ENCODE measurements at places on chromosomes 2 and 18.

DNA sequence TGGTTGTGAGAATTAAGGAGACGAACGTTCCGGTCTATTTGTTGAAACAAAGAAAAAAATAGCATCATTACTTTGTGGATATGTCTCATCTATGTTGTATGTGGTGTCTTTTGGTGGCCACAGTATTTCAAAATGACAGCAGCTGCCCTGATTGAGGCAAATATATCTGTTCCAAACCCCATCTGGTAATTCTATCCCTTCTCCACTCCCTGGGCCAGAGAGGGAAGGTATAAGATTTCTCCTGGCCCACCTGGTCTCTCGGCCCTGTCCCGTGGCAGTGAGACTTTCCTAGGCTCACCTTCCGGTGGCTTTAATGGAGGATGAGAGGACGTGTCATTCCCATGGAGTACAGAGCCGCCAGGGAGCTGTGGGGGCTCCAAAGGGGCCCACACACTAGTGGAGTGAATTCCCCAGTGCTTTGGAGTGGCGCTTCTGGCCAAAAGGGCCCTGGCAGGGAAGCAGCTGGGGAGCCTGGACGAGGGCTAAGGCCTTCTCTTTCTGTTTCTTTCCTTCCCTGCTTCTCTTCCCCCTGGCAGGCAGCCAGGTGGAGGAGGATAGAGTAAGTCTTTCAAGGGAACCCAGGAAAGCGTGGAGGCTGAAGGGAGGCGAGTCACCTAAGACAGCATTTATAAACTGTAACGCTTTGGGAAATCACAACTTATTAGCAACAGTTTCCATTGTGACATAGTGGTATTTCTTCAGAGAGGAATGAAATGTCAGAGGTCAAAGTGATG, 5.6 kb downstream of the FOSL2 start:
- no peak for DNase-seq

DNA sequence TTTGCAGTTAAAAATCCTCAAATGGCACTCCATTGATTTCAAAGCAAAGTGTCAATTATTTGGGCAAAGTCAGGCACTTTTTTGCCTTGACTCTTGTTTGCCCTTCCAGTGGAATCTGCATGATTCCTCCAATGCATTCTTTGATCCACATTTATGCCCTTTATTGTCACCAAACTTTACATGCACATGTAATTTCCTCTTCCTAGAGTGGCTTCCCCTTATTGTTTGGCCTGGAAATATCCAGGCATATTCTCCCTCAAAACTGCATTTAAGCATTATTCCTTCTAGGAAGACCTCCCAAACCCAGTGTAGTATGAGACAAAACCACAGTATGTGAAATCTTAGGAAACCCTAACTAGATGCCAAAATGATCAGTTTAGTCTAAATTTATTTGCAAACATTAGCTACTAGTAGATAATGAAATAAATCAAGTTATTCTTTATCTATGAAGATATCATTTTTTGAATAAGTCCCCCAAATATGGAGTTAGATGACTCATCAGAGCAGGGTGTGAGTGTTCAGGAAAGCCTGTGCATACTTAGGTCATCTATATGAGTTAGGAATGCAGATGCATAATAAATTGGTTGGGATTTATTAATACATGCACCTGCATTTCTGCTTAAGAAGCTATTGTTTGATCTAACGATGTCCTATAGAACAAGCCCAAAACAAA, 433.3 kb upstream of the TCF4 start:
- DNase-seq, result no peak

GRCh38 chr2:186907897-186908296, 58.9 kb upstream of the ZSWIM2 start:
- no peak for DNase-seq

- no peak for DNase-seq
Measured at GRCh38 chr2:54944724-54945326, 105.4 kb downstream of the RTN4 start.

GRCh38 chr2:174606336-174606735, 8.7 kb upstream of the WIPF1 start:
- peak; percentile 82 for DNase-seq

GRCh38 chr2:47636176-47636575, 146.8 kb upstream of the MSH6 start:
- DNase-seq, result no peak

DNA sequence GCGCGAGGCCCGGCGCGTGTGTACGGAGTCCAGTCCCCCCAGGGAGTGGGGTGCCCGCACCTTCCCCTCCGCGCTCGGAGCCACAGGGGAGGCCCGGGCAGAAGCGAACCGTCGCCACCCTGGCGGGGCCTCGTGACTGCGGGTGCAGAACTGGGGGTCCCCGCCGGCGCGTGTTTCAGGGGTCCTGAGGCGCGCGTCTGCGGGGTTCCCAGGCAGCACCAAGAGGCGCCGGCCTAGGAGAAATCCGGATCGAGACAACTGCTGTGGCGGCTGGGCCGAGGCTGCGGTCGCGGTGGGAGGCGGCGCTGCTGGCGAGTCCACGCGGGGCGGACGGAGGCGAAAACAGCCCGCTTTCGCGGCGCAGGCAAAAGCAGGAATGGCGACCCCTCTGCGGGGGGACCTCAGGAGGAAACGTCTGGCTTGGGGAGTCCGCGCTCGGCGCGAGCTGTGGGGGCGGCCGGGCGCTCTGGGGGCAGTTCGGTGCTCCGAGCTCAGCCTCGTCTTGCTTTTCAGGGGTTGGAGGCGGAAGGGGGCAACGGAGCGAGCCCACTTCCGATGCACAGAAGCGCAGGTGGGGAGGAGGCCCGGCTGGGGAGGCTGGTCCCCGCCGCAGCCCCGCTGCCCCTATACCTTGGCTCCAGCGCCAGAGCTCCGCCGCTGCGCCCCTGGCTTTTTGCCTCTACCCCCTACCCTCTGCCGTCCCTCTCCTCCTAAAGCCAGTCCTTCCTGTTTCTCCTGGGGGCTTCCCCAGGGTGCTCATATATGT, 81.5 kb upstream of the LDLRAD4 start:
- DNase-seq, result peak; percentile 28

DNA sequence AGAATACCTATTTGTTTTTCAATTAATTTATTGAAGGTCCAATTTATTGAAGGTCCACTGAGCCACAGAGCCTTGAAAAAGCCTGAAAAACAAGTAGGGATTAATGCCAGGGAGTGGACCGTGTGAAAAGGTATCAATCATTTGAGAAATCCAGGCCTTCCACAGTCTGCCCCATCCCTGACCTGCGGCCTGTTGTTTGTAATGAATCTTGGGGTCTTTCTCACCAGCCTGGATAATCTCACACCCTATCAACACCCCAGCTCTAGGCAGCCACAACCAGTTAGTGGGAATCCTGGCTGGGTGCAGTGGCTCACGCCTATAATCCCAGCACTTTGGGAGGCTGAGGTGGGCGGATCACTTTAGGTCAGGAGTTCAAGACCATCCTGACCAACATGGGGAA, 47.8 kb downstream of the TNFRSF11A start:
- no peak for DNase-seq

- no peak for DNase-seq
Measured at GRCh38 chr2:70258532-70258875, 567 bp downstream of the PCYOX1 start.

DNA sequence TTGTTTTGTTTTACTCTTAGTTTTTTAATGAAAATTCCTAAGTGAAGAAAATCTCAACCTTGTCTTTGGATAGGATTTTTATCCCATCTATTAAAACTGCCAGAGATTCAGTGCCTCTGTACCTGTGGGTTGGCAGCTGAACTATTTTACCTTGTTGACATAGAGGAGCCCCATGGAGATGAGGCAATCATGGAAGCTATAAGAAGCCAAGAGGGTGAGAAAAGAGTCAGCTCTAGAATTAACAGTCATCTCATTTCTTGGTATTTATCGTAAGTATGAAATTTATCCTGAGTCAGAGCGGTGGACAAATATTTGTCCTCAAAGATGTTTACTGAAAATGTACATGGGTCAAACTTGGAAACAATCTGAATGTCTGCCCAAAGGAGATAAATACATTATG, 35.8 kb upstream of the PGAP1 start:
- peak; percentile 84 for DNase-seq

- DNase-seq, result peak; percentile 7
Measured at GRCh38 chr2:178191004-178191508, 3.3 kb upstream of the OSBPL6 start.

DNA sequence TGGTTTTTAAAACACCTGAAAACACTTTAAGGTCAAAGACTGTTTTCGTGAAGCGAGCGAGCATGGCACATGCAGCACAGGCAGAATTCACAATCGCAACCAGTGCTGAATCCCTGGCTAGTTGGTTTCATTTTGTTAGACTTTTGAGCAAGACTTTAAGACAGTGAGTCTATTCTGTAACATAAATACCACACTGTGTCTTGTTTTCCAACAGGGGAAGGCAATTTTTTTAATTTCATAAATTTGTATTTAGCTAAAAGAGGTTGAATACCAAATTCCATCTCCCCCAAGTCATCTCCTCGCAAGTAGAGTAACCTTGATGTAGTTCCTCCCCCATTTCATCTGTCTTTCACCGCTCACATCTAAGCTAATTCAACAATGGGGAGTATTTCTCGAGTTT, 1.4 kb downstream of the CERKL start:
- no peak for DNase-seq

DNA sequence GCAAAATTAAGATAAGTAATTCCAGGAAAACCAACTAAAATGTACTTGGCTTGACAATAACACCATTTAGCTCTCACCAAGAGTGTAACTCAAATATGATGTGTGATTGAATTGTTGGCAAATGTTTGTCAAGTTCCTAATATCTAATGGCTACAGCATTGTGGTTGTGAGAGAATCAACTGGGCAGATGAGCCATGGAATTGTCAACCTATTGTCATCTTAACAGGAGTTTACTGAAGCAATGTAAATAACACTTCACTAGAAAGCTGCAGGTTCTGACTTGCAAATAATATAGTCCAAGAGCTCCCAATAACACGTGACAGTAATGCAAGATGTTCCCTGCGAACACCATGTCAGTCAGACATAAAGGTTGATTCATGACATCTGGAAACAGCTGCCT, 495.2 kb upstream of the MEIS1 start:
- DNase-seq, result no peak

GRCh38 chr18:79713341-79713740, 33.7 kb downstream of the CTDP1 start:
- DNase-seq, result no peak

DNA sequence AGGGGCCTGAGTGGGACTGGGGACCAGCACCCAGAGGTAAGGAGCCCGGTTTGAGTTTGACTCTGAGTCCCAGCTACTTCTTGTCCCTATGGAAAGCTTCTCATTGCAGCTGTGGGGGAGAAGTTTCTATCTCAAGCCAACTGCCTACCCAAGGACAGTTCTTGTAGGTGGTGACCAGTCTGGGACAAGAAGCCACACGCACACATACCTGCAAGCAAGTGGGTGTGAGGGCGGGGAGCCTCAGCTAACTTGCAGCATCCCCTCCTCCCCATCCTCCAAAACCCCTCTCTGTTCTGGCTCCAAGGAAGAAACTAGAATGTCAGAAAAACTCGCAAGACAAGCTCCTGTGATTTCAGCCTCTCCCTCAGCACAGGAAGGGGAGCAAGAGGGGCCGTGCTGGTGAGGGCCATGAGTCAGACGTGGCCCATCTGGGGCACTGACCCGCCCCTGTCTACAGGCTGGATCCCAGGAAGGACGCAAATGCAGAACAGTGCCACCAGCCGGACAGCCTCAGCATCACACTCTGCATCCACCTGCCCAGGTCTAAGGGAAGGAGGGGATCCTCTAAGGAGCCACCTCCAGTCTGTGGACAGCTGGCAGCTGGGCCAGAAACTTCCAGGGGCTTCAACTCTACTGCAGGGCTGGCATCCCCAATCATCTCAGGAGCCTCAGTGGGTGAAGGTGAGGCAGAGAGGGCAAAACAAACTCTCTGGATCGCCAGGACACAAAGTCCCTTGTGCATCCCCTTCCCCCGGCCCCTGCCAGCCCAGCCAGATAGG, 103.4 kb downstream of the TNS1 start:
- no peak for DNase-seq

- no peak for DNase-seq
Measured at GRCh38 chr2:120053891-120054290, 41.0 kb downstream of the EPB41L5 start.

- DNase-seq, result no peak
Measured at GRCh38 chr2:20425371-20425881, 21.4 kb upstream of the RHOB start.

DNA sequence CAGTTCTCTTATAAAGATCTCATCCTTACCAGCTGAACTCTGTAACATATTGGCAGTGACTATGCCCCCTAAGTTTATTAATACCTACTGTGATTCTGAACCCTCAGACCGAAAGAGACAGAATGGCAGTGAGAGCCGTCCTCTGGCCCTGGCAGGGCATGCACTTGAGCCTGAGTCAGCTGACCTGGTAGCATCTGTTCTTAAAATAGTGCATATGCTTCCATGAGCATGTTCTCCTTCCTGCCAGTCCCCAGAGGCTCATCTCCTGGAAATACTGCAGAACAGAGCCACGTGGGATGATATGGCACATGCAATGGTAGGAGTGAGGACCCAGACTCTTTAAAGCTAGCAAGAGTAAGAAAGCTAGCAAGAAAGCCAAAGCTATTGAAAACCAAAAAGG, 59.0 kb downstream of the RASGRP3 start:
- DNase-seq, result no peak

- DNase-seq, result no peak
Measured at GRCh38 chr2:132825601-132826000, 155.6 kb upstream of the LYPD1 start.

DNA sequence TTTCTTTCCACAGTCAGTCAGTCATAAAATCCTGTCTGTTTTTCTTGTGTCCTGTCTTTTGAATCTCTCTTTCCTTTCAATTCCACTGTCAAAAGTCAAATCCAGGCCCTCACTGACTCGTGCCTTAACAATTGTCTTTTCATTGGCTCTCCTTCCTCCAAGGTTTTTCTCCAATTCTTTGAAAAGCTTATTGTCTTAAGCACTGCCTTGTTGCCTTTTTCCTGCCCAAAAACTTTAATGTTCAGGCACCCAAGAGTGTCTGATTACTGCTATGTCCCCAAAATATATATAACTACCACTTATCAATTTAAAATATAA, 13.9 kb upstream of the SULT1C4 start:
- DNase-seq, result no peak

DNA sequence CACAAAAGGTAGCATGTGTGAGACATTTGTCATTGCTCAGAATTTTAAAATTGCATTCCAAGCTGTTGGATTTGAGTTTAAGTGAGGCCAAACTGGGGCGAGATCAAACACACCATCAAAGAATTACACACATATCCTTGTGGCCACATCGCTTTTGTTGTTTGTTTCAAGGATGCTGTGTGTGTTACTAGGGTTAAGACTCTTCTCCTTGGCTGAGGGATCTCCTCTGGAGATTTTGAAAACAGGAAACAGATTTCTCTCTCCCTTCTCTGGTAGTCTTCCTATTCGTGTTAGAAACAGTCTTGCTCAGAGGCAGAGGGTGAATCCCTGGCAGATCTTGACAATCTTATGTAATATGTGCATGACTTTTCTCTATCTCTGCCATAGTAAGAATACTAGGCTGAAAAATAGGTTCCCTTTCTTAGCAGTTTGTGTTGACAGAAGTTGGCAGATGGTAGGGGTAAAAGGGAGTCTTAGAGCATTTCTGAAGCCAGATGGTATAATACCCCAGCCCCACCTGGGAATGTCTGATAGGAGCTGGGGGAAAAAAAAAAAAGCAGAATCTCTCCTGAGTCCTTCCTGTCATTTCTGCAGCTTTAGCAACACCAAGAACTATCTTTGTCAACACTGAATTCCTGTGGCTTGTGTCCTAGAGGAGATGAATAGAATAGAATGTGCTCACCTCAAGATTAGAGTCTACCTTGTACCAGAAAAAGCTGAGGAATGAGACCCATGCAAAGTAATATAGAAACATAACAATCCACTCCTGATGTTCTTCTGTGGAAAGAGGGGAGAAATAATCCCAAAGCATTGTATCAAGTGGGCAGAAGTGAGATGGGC, 101.8 kb downstream of the XRCC5 start:
- no peak for DNase-seq
